Stimulated activated CD8-positive, alpha-beta memory T cell treated with anti-CD3 and anti-CD28 coated beads, Interleukin-4, amount 100 ng/mL, for 4 hours (primary cell): ENCODE measurements at places on chromosomes 4 and X.

DNA sequence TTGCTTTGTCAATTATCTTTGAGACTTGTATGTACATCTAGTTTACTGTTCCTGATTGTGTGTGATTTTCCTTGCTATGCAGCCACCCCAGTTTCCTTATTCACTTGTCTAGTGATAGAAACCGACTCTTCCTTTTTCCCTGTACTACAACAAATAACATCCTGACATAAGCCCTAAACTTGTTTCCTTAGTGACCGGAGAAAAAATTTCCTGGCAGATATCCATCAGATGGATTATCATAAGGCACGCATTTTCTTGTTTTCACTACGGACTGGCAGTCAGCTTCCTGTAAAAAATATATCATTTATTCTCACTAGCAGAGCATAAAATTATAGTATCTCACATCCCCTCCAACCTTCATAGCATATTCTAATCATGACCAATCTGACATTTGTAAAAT, 410.7 kb downstream of the CENPC start:
- no peak for DNase-seq

GRCh38 chr4:120156120-120156718, 89.6 kb upstream of the MAD2L1 start:
- DNase-seq = no peak

DNA sequence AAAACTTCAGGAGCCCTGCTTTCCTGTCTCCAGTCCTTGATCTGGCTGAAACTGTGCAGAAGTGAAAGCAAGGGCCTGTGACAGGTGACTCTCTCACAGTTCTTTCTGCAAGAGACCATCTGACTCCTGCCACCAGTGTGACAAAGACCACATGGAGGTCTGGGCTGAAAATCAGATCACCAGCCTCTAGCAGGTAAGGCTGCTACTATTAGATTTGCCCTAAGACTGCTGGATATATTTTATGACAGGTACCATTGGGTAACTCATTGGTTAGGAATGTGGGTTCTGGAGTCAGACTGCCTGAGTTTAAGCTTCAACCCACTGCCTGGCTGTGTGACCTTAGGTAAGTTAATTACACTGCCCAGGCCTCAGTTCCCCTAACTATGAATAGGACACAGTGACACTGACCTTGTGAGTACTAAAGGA, 163.3 kb upstream of the SLC7A11 start:
- DNase-seq = no peak

- no peak for DNase-seq
Measured at GRCh38 chr4:41874398-41874797, 60.8 kb upstream of the TMEM33 start.

DNA sequence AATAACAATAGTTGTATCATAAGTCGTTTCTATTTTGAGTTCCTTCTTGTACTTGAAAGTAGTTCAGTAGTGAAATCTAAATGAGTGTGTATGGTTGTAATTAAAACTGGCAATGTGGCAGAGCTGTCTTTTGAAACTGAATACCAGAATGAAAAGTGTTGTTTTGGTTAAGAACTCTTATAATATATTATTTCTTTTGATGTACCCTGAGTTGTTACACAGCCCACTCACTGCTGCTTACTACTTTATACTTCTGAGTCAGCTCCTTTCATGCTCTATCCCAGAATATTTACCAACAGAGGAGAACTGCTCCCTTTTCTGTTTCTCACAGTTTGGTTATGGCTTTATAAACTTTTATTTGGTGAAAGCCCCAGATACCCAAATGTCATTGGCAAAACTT, 28.8 kb downstream of the FAM199X start:
- DNase-seq = no peak

DNA sequence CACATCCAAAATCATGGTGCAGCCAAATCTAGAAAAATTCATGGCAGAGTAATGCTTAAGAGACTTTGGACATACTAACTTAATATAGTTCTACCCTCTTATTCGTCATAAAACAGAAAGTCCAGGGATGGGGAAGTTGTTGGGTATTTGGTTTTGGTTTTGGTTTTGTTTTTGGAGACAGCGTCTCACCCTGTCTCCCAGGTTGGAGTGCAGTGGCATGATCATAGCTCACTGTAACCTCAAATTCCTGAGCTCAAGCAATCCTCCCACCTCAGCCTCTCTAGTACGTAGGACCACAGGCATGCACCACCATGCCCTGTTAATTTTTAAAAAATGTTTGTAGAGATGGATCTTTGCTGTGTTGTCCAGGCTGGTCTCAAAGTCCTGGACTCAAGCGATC, 271.8 kb upstream of the TENM3 start:
- no peak for DNase-seq

- no peak for DNase-seq
Measured at GRCh38 chr4:168713253-168713652, 216.4 kb downstream of the PALLD start.

DNA sequence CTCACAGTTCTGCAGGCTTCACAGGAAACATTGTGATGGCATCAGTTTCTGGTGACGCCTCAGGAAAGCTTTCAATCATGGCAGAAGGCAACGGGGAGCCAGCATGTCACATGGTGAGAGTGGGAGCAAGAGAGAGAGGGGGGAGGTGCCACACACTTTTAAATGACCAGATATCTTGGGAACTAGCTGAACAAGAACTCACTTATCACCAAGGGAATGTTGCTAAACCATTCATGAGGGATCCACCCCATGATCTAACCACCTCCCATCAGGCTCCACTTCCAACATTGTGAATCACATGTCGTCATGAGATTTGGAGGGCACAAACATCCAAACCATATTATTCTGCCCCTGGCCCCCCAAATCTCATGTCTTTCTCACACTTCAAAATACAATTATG, 43.3 kb upstream of the GPR173 start:
- DNase-seq = no peak

DNA sequence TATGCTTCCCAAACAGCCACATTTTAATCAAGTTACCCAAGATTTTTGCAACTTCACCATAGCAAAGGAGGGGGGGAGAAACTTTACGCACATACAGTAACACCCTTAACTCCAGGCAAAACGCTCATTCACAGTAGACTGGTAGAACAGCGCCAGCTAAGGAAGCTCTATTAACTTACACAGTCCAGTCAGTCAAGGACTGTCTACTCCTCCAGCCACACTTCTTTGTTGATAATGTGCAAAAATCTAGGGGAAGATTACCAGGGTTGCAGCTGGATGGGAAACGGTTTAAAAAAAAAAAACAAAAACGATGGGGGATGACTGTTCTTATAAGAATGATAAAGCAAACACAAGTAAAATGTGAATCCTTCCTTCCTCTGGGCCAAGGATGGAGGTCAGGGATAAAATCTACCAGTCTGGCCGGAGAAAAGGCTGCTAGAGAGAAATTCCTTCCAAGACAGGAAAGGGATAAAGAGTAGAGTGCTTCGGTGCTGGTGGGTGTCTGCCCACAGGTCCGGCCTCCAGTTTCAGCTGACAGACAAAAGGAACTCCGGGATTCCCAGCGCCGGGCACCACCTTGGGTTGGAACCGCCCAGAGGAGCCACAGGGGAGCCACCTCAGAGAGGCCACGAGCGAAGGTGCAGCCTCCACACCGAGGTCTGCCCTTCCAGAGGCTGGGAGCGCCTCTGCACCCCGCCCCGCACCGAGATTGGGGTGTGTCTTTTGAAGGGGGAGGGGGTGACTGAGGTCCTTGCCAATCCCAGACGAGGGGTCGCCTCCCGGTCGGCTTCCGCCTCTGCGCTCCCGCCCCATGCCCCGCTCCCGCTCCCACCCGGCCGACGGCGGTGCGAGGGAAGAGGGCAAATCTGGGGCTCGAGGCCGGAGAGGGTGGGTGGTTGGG, 811 bp downstream of the ANKRD50 start:
- DNase-seq = no peak

GRCh38 chr4:151260526-151260925, 16.4 kb upstream of the PRSS48 start:
- DNase-seq = no peak

DNA sequence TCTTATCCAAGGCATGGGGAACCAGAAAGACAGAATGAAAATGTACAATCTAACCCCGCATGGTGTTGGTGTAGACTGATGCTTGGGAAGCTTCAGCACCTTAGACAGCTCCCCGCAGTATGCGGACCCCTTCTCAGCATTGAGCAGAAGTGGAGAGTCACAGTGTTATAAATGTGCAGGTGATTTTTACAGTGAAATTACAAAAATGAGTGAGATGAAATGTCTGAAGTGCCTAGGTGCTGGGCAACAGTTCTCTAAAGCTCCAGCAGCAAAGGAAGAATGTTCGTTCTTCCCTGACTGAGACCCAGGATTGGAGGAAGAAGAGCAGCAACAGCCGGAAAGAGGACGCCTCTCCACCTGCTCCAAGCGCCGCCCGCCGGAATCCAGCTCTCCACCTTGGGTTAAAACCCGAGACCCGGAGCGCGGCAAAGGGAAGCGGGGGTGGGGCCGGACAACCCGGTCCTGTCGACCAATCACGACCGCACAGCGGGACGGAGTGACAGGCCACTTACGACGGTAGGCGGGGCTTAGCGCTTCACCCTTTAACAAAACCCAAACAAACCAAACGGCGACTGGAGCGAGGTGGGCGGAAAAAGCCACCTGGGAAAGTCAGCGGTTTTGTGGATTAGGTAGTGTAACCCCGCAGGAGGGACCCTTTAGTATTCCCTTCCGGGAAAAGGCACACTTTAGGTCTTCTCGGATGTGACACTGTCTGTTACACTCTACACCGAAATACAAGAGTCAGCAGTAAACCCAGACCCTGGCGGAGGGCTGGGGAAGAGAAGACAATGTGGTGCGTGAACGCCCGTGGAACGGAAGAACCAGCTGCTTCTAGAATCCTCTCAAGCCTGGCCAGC, at the start of gene GLRA3:
GLRA3 (minus strand) TSS at position 403 of the 857 bp plus-strand sequence. CDS start 436 bp downstream, outside the sequence.
- DNase-seq = no peak

- no peak for DNase-seq
Measured at GRCh38 chr4:1365271-1366178, 18.5 kb downstream of the UVSSA start.

DNA sequence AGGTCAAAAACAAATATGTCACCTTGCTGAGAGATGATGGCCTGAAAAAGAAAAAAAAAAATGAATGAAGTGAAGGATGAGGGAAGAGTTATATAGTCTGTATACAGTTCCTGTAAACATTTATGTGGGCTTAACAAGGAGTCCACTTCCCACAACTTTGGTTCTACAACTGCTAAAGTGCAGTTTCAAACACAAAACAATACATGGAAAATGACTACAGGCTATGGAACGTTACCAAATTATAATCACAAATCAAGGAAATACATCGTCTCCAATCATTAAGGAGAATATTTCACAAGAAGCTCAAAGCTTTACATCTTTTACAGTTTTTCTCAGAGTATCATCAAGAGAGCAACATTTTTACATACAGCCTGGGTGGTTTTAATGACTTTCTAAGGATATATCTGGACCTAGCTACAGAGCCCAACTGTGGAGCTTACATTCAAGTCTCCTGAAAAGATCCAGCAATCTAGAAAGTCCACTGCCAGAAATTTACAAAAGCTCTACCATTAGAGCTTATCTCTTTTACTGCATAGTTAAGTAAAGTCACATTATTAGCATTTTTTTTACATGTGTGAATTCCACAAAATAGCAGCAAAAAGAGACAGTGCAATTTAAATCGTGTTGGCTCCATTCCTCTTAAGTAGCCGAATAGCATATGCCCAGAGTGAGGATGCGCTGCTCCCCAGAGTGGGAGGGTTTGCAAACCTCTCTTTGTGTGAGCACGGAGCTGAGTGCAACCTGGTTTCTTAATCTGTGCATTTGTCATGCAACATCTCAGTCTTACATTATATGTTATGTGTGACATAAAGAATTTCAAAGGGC, 128.3 kb downstream of the MANBA start:
- DNase-seq = no peak

GRCh38 chr4:185542626-185543315, 7.5 kb upstream of the PDLIM3 start:
- DNase-seq = no peak

DNA sequence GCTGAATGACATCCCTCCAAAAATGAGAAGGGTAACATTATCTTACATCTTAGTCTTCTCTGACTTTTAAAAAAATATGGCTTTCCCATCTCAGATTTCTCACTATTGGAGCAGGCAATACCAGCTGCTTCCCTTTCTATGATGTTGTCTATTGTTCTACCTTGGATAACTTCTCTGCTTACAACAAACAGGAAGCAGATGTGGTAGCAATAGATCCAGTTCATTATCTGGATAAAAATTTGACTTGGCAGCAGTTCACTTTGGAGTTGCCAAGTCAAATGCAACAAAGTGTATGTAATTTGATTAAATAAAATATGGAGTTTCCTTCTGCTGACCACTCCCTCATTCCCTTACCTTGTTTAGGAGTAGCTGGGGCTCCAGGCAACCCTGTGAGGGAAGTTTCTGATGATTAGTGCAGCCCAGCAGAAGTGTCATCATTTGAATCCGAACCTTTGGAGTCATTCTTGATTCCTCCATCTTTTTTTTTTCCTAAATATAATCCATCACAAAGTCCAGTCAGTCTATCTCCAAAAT, 72.0 kb upstream of the GPRIN3 start:
- no peak for DNase-seq

- DNase-seq = no peak
Measured at GRCh38 chr4:38987491-38987890, 44.7 kb downstream of the TMEM156 start.

DNA sequence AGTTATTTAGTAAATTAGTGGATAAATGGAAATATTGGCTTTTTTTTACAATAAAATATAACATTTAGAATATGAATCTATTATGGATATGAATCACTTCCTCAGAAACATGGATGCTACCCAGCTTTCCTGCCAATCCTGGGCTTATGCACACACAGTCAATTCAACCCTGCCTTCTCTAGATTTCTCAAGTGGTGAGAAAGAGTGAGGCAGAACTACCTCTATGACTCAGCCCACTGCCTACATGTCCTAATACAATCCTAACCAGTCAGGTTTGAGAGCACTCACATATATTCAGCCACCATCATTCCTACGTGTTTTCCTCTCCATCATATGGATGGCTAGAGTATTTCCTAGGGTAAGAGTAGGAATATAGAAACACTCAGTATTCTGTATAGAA, 91.1 kb upstream of the ANKRD50 start:
- no peak for DNase-seq

DNA sequence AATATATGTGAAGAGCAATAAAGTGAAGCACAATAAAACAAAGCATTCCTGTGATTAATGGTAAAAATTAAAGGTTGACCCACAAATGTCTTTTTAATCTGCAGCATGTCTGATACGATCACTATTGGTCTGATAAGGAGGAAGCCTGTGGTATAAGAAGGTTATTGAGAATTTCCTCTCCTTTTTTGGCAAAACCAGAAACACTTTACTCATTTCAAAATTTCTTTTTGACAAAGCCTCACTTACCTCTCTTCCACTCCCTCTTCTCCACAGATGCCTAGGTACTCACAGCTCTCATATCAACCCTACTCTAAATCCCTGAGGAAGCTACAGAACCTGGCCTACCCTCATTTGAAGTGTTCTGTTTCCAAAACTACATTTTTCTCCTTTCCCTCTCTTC, 56.1 kb downstream of the TSPAN5 start:
- DNase-seq = no peak
